ENCODE measurements at places on chromosomes 7 and 10. TPM values are rescaled to one million over a fixed set of nuclear protein-coding genes. Genes with fewer than 3 reads are reported as not detected.
A peak's percentile ranks its signal among the peaks of the same experiment; 100 is the strongest.

DNA sequence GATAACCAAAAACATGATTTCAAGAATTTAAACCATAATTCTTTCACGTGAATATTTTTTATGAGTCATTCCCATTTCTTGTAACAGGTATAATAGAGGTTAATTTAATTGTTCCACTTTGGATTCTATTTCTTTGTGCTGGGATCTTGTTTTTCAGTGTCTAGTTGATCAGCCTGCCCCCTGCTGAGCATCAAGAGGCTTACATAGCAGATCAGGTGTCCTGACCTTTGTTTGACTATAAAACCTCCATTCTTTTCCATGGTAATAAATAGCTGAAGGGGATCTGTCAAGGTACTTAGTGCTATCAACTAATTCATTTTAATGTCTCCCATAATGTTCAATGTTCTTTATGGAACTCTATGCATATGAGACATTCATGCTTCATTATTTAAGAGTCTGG is 4.9 kb downstream of the COL17A1 start:
- no peaks in the 10 kb centered on the region for H3K27me3 ChIP-seq
- H3K36me3 ChIP-seq = no peaks in the 10 kb centered on the region
- H3K4me3 ChIP-seq = no peak overlapping the region
- H3K4me1 ChIP-seq = peaks cover 4% of the 10 kb centered on the region
- H3K27ac ChIP-seq = no peak overlapping the region
- DNase-seq = peak; percentile 6

Gene HMX2
- total RNA-seq = 0.58 TPM

Gene HOXA4
- 0.79 TPM for total RNA-seq

GRCh38 chr10:45809837-45810236 is 37.5 kb downstream of the AGAP4 start:
- no peaks in the 10 kb centered on the region for H3K27me3 ChIP-seq
- H3K4me1 ChIP-seq = no peaks in the 10 kb centered on the region
- H3K27ac ChIP-seq = no peak overlapping the region
- DNase-seq = no peak
- no peak overlapping the region for H3K4me3 ChIP-seq

- DNase-seq = no peak
- peaks cover 5% of the 10 kb centered on the region for H3K4me1 ChIP-seq
- H3K27me3 ChIP-seq = no peaks in the 10 kb centered on the region
- no peak overlapping the region for H3K27ac ChIP-seq
- H3K36me3 ChIP-seq = no peaks in the 10 kb centered on the region
Observed at GRCh38 chr7:134685250-134685649, 38.6 kb downstream of the BPGM start.

DNA sequence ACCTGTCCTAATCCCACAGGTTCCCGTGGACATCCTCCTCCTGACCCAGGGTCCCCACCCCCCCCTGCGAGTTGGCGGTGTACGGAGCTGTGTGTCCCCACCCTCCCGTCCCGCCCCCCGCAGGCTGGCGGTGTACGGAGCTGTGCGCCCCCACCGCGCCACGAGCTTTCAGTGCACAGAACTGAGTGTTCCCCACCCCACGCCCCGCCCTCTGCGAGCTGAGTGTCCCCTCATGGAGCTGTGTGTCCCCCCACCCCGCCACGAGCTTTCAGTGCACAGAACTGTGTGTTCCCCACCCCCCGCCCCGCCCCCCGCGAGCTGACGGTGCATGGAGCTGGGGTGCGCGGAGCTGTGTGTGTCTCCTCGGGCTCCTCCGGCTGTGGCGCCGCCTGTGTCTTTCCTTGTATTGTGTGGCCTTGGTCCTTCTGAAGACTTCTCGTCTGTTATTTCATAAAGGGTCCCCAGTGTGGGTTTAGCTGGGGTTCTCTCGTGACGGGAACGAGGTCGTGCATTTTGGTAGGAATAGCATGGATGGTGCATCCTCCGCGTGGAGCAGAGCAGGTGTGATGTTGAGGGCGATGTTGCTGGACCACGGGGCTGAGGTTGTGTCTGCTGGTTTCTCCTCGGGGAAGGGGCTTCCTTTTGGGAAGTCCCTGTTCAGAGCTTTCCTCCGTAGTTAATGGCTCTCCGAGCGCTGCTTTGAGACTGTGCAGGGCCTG is 18.0 kb upstream of the JAKMIP3 start:
- no peak for DNase-seq
- H3K27ac ChIP-seq = no peak overlapping the region
- peaks cover 4% of the 10 kb centered on the region for H3K36me3 ChIP-seq

DNA sequence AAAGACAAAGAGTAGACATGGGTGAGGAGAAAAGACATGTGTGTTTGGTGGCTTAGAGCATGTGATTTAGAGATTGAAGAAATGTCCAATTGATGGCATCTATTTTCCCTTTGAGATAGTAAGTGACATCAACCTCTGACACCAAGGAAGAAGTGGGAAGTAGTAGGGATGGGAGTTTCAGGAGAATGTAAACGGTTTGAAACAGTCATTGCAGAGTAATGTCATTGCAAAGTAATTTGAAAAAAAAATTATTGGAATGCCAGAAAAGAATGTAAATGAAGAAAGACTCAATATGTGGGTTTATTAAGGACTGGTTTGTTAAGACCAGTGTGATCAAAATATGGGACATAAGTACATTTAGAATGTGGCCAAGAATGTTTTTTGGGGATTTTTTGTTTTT is 26.6 kb downstream of the GNG11 start:
- H3K4me1 ChIP-seq = no peaks in the 10 kb centered on the region
- H3K36me3 ChIP-seq = no peaks in the 10 kb centered on the region

Gene CLDN4
- total RNA-seq = 0.53 TPM

- H3K27ac ChIP-seq = no peak overlapping the region
- DNase-seq = no peak
- no peak overlapping the region for H3K4me3 ChIP-seq
- no peaks in the 10 kb centered on the region for H3K36me3 ChIP-seq
Observed at GRCh38 chr10:32253821-32254220, 93.1 kb downstream of the EPC1 start.

DNA sequence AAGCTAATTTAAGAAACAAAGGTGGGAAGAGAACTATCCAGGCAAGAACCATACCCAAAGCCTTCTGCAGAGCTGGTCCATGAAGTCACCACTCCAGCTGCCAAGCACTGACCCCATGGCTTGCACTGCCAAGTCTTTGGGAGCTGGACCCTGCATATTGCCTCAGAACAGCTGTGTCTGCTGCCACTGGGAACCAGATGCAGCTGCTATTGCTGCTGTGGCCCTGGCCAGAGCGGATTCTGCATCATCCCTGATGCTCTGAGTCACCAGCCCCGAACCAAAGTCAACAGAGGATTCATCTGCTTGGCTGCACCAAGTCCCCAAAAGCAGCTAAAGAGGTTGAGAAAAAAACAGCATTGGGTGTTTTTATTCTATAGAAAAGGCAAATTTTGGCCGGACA is 39.2 kb upstream of the GSAP start:
- no peak for DNase-seq
- H3K4me1 ChIP-seq = no peaks in the 10 kb centered on the region
- H3K36me3 ChIP-seq = no peaks in the 10 kb centered on the region
- no peak overlapping the region for H3K4me3 ChIP-seq

- no peak overlapping the region for H3K27ac ChIP-seq
- H3K36me3 ChIP-seq = no peaks in the 10 kb centered on the region
- no peak overlapping the region for H3K4me3 ChIP-seq
- peaks cover 7% of the 10 kb centered on the region for H3K27me3 ChIP-seq
- no peak for DNase-seq
Observed at GRCh38 chr10:21217107-21217506, 308.4 kb downstream of the SKIDA1 start.

Gene CABCOCO1
- not detected for total RNA-seq

All from activated T-cell treated with anti-CD3 and anti-CD28 coated beads, Interleukin-2, amount 50 U/mL, for 72 hours (primary cell).